Left kidney (tissue), 8 donors: ENCODE measurements at places on chromosomes 2 and 18.
A peak's percentile ranks its signal among the peaks of the same experiment; 100 is the strongest.

DNA sequence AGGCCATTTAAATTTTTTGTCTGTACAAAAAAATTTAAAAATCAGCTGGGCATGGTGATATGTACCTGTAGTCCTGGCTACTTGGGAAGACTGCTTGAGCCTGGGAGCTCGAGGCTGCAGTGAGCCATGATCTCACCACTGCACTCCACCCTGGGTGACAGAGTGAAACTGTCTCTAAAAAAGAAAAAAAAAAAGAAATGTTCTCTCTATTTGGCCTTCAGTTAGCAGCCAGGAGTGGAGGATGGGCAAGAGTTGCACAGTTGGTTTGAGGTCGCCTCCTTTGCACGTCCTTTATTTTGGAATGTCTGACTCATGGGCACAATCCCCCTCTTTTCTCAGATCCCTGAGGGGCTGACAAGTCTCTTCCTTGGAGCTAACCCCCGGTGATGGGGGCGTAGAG lies 26.3 kb downstream of the ITM2C start:
- DNase-seq: no peak

GRCh38 chr2:96374211-96374951 lies 38.8 kb downstream of the NCAPH start:
- peak; percentile 30 for DNase-seq

DNA sequence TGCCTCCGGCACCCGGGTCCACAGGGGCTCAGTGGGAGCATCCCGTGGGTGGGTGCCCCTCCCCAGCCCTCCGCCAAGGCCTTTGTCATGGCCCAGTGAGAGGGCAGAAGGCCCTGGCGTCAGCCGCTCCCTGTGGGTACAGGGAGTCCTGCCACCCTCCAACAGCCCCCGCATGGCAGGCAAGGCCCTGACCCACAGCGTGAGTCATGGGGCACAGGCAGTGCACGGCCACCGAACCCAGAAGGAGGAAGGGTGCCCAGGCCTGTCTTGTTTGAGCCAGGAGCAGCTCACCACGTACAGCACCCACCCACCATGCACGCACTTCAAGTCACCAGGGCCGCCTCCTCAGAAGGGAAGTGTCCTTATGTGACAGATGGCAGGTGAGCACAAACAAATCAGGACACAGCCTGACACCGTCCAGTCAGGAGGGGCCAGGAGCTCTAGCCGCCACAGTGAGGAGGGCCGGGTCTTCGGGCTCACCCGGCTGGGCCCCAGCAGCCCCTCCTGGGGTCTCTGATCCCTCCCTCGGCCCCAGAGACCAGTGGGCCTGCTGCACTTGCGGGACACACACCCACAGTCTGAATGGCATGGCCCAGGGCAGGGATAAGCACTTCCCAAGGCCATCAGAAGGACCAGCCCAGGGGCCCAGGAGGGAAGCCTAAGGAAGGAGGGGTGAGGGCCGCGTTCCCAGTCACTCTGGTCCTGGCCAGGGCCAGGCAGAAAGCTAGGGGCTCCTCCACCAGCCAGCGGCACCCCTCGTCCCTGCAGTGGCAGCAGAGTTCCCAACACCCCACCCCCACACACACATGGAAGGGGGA lies 25.8 kb downstream of the BIN1 start:
- no peak for DNase-seq

GRCh38 chr18:67515942-67516538 lies 480 bp downstream of the DSEL start:
- DNase-seq: peak; percentile 87

DNA sequence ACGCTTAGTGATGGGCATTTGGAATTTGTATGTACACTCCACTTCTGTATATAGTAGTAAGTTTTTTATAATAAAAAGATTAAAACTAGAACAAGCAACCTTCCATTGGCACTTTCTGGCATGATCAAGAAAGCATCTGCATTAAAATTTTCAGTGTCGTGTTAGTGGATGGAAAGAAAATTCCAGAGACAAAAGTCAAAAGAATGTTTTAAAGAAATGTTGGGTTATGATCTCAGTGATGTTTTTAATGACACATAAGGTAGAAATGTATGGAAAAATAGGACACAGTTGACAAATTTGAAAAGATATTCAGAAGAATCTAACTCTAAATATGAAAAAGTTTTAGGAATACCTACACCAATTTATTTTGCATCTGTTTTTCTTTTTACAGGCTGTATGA lies 126.1 kb upstream of the FAM117B start:
- DNase-seq: no peak

DNA sequence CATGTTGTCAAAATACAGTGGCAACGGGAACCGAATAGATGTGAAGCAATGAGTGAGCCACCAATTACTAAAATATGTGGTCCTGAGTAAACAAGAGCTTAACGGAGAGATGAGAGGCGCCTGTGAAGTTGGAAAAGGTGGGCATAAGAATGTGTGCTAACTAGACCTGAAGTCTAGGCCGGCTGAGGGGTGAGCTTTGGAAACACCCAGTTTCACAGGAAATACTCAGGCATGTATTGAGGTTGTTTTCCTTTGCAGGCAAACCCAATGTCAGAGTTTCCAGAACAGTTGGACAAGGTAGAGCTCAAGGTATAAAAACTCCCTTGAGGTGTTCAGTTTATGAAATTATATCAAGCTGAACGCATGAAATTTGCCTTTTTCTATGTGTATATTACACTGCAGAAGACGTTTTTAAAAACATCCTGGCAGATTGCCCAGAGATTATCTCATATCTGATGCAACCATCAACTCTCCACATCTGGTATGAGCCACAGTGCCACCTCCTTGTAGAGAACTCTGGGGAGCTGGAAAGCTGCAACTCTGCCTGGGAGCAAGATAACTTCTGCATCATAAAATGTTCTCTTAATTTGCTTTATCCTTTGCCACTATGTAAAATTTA lies 3.9 kb upstream of the WDSUB1 start:
- no peak for DNase-seq

DNA sequence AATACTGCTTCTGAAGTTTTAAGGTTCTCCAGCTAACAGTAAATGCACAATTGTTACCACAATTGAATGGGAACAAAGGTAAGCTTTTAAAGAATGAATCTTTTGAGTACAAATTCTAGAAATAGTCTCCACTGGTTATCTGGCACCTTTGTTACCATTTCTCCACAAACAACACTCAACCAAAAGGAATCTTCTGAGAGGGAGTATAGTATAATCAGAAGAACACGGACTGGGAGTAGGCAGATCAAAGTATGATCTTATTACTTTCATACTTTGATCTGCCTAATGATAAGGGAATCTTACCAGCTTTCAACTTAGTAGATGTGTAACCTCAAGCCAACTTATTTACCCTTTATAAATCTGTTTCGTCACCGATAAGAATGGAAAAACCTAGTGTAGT lies 1.4 kb downstream of the CEP76 start:
- no peak for DNase-seq

- peak; percentile 43 for DNase-seq
Observed at GRCh38 chr18:31102025-31102684, at the start of gene DSC2. Gene DSC2 (minus strand): TSS chr18:31102421. CDS start chr18:31101971, 450 bp downstream.

GRCh38 chr2:48218169-48218568 lies 311.8 kb upstream of the STON1 start:
- no peak for DNase-seq

DNA sequence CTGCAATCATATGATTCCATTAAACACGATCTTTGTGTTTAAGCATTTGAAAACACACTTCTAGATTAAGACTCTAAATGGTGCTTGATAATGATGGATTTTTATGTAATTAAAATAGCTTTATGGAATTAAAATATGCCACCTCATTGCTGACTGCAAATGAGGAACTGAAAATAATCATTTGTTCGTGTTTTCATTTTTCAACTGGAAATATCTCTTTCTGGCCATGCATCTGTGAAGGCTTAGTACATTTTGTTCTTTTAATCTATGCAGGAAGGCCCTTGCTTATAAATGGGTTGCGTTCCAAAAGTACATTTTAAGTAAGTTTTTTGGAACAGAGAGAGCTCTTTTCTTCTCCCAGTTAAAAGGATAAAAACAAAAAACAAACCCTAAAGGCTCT lies 125.5 kb downstream of the MC4R start:
- DNase-seq: no peak
